Left colon (tissue), 2 donors: ENCODE measurements at places on chromosomes 1 and 21. TPM values are rescaled to one million over a fixed set of nuclear protein-coding genes. Genes with fewer than 3 reads are reported as not detected.

GRCh38 chr1:94855307-94855700, 35.1 kb downstream of the SLC44A3 start:
- DNase-seq, result no peak

DNA sequence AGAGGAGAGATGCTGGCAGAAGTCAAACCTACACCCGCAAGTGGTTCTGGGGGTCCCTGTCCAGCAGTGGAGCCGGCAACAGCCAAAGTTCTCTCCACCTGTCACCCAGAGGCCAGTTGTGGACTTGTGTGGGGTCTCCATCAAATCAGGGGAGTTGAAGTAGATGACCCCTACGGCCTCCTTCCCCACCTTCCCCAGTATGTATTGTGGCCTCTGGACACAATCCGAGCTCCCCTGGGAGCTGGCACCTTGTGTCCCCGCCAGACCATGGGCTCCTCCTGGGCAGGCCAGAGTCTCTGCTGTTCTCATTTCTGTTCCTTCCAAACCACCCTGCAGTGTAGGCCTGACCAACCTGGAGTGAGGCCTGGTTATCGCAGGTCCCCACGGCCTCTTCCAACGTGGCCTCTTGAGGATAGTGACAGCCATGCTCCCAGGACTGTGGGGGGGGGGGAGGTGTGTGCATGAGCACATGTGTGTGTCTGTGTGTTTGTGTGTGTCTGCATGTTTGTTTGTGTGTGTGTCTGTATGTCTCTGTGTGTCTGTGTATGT, 246.4 kb downstream of the MATN1 start:
- no peak for DNase-seq

DNA sequence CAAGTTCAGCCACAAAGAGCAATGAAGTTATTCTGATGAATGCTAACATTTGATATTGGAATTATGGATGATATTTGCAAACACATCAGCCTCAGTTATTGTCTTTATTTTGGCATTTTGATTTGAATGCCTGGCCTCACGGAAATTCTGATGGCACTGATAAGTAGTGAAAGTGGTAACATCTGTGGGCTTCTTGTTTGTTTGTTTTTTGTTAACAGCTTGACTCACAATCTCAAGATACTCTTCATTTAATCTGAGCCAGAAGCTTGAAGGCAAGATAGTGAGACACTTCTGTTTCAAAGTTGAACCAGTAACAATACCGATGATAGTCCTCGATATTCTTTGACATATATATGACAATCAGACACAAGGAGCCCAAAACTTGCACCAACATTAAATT, 182.9 kb upstream of the NFIA start:
- no peak for DNase-seq

DNA sequence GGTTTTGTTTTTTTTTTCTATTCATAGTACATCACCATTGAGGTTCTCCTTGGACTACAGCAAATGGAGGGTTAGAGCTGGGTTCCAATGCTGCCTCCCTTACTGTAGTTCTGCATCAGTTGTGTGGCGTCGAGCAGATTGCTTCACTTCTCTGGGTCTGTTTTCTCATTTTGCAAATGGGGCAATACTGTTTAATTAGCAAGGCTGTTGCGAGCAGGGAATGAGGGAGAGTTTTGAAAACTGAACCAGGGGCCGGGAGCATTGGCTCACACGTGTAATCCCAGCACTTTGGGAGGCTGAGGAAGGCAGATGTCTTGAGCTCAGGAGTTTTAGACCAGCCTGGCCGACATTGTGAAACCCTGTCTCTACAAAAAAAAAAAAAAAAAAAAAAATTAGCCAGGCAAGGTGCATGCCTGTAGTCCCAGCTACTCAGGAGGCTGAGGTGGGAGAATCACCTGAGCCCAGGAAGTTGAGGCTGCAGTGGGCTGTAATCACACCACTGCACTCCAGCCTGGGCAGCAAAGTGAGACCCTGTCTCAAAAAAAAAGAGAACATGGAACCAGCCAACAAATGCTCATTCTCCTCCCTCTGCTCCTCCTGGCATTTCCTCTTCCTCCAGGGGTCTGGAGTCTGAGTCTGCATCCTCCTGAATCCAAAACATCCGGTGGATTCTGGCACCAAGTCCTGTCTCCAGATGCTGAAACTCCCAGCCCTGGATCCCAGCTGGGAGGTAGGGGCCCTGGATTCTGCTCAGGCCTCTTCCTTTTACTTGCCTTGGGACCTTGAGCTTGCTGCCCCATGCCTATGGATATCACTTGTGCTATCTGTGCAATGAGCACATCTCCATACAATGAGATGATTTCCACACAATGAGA, 3.7 kb upstream of the PLOD1 start:
- no peak for DNase-seq

DNA sequence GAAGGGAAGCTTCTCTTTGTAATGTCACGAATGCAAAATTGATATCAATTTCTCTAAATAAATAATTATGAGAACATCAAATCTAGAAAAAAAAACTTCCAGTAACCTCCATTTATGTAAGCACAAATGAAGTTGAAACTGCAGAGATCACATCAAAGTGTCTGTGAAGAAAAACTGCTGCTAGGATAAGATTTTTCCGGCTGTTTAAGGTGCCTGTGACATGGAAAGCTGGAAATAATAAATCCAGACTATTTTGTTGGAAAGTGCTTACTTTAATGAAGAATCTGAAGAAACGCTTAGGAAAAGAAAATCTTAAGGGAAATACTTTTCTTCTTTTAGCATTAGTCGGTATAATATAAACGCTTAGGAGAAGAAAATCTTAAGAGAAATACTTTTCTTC, 57.0 kb downstream of the CHRM3 start:
- DNase-seq, result no peak

GRCh38 chr1:198833706-198834503, 195.1 kb downstream of the PTPRC start:
- DNase-seq, result no peak

CD1B gene
- total RNA-seq, result not detected

DNA sequence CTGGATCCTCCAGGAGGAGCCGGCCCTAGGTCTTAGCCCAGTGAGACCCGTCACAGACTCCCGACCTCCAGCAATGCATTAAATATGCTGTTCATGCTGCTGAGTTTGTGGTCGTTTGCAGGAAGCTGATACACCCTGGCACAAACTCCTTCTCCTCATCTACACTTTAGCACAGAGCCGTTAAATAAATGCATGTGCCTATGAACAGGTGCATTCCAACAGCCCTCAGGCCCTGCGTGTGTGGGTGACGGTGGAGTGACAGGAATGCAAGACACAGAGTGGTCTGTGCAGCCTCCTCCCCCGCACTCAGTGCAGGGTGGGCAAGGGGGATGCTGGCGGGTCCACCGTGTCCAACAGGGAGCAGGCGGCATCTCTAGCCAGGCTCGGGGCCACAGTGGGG, 106.6 kb upstream of the TMPRSS2 start:
- no peak for DNase-seq

DISC1 gene
- 12.8 TPM for total RNA-seq

MRPL20 gene
- 82.1 TPM for total RNA-seq

BTBD8 gene
- 2.8 TPM for total RNA-seq

GRCh38 chr1:217048104-217048707, 325.0 kb upstream of the ESRRG start:
- DNase-seq, result no peak

- DNase-seq, result no peak
Observed at GRCh38 chr1:63442141-63442475, 74.7 kb downstream of the ALG6 start.

FAM72C gene
- 0.17 TPM for total RNA-seq

- no peak for DNase-seq
Observed at GRCh38 chr1:97013136-97013535, 291.6 kb downstream of the PTBP2 start.

DNA sequence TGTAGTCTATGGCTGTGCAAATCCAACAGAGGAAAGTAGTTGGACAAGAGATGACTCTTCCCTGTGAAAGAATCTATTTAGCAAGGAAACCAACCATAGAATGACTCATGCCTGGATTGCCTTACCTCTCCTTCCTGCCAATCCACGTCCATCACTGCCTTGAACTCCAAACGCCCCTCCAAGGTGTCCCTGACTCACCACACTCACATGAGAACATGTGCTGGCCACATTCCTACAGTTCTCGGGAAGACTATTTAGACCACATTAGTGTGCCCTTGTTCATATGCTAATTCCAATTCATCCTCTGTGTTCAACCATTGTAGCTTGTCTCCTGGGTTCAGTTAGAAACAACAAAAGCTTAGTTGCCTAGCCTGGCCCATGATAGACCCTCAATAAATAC, 157.3 kb downstream of the SLC30A10 start:
- DNase-seq, result no peak

- DNase-seq, result no peak
Observed at GRCh38 chr1:53766831-53767405, 28.0 kb upstream of the GLIS1 start.

ZNF669 gene
- 5.9 TPM for total RNA-seq

GRCh38 chr21:45724994-45725843, 81.7 kb downstream of the PCBP3 start:
- no peak for DNase-seq

RNASEL gene
- 22.3 TPM for total RNA-seq

DNA sequence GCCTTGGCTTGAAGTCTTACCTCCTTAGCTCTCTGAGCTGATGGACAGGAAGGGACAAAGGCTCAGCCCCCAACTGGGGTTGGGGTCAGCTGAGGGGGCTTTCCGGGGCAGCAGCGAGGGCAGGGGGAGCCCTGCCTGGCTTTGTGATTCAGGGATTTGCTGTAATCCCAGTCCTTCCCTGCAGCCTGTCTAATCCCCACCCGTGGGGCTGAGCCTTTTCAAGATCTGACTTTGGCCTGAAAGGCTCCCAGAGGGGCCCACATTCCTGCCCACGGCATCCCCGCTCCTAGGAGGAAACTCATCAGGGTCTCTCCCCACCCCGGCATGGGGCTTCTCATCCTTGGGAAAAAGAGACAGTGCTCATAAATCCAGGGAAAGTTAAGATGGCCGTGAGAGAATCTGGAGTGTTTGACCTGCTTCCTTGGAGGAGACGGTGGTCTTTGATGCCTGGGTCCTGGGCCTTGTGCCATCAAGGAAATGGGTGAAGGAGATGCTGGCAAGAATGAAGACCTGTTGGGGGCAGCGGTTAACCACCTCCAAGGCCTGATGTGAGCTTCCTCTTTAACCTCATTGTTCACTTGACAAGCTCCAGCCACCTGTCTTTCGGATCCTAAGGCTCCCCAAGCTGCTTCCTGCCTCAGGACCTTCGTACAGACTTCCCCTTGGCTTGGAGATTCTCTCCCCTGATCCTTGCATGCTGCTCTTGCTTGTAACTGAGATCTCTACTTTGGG, 83.1 kb upstream of the WNT4 start:
- no peak for DNase-seq

DNA sequence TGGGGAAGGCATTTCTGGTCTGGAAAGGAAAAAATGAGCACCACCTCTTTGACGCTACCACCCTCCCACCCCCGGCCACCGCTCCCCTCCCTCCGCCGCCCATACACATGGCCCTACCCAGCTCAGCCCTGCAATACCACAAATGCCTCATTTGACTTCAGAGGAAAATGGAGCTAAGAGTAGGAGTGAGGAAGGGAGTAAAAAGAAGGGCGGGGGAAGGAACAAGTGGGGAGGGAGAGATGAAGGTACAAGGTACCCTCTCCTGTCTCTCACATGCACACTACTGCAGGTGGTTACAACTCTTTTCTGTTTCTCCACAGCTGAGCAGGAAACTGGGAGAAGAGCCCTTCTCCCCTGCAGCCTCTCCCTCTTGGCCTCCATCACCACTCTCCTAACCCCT, 7.1 kb downstream of the SYT2 start:
- no peak for DNase-seq

DNA sequence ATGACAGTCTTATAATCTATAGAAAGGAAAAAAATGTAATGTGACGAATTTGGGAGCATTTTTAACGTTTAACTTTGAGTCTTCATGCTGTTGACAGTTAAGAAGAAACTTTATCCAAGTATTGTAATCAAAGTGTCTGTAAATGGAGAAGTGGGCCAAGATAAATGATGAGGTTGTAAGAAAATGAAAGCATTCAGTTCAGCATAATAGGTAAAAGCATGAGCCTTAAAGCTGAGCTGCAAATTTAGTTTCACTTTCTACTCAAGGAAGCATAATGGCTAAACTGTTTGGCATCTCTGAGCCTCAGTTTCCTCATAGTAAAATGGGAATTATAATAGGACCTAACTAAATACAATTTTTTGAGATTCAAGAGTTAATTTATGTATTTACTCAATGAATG, 1554.8 kb downstream of the KCNT2 start:
- DNase-seq, result no peak

GRCh38 chr1:20355828-20356735, 65.4 kb downstream of the VWA5B1 start:
- DNase-seq, result no peak

DNA sequence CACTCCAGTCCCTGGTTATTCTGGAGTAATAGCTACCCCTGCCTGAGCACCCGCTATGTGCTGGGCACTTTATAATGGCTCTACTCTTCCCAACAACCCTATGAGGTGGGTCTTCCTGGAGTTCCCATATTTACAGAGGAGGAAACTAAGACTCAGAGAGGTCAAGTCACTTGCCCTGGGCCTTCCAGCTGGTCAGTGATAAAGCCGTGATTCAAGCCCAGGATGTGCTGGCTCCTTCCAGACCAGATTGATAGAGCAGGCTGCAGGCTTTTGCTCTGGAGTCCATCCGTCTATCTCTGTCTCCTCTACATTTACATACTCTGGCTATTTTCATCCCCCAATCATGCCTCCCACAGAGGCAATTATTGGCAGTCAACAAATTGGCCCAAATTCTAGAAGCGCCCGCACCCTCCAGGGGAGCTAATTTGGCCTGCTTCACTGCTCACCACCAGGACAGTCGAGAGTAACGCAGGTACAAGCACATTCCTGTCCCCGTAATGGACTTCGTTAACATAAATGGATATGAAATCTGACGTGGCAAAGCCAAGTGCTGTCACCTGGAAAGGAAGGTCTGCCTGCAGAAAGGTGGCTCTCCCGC, 39.8 kb upstream of the SELENON start:
- DNase-seq, result no peak
